K562 (cell line): ENCODE measurements at places on chromosomes 6 and 20.

- no peak for DNase-seq
These were observed 24.0 kb upstream of the FAM135A start for GRCh38 chr6:70389261-70389660.

GRCh38 chr6:17666646-17667045 lies 40.1 kb downstream of the NUP153 start:
- no peak for DNase-seq

DNA sequence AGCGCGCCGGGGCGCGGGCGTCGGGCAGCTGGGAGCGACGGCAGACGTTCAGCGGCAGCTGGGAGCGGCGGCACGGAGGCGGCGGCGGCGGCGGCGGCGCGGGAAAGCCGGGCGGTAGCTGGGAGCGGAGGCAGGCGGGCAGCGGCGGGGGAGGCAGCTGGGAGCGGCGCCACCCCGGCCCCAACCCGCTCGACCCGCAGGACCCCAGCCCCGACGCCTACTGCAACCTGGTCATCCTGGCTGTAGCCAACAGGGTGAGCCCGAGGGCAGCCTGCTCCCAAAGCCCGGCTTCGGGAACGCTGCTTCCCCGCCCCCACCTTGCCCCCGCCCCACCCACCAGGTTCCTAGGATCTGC lies 8.9 kb downstream of the CCM2L start:
- DNase-seq = peak; percentile 16

DNA sequence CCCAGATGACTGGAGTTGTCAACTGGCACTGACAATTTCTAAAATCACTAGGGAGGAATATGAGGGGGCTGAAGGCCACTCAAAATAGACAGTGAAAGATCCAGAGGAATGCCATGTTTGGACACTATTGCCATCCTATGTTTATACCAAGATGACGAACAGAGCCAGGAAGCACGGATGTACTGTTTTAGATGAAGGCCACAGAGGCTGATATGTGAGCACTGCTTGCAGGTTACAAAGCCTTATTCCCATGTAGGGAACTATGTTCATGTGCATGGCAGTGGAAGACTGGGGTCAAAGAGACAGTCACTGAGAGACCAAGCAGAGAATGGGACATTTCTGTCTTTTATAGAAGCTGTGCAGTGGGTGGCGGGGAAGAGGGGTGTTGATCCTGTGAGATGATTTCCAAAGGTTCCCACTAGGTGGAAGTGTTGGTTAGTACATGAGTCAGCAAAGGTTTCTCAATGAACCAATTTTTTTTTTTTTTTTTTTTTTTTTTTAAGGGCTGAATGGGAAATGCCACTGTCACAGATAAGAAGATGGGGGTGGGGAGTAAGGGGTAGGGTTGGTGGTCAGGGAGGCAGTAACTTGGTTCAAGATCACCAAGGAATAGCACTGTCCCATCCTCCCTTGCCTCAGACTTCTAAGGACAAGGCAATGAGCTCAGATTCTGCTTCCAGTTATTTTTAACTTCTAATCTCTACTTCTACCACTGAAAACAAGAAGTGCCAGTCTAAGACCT lies 46.7 kb upstream of the MOCS1 start:
- DNase-seq = peak; percentile 68

DNA sequence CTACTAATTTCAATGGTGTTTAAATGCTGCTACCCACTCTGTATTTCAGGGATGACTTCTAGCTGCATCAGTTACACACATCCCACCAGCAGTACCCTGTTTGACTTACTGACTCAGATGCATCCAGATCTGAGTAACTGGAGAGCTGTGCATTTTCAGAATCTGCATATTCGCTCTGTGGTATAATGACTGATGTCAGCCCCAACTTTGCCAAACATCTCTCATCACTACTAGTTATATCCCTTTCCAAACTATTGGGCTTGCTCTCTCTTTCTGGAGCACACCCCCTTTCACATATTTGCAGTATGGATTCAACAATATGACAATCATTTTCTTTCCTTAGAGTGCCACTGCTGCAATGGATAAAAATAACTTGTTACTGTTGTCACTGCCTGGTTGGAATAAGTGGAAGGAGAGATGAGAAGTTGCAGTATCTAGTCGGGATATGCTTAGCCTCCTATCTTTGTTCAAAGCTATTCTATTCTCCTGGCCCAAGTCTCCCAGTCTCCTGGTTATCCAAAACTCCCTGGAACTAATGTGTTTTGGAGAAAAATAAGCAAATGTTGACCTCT lies 3.3 kb upstream of the RSPO3 start:
- no peak for DNase-seq

DNA sequence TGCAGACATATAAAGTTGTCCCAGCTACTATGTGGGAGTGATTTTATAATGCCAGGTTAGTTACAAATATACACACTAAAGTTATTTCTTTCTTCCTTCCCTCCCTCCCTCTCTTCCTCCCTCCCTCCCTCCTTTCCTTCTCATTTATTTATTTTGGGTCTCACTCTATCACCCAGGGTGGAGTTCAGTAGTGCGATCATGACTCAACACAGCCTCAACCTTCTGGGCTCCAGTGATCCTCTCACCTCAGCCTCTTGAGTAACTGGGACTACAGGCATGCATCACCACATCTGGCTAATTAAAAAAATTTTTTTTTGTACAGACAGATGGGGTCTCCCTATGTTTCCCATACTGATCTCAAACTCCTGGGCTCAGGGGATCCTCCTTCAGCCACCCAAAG lies 59.2 kb downstream of the PHF20 start:
- no peak for DNase-seq

DNA sequence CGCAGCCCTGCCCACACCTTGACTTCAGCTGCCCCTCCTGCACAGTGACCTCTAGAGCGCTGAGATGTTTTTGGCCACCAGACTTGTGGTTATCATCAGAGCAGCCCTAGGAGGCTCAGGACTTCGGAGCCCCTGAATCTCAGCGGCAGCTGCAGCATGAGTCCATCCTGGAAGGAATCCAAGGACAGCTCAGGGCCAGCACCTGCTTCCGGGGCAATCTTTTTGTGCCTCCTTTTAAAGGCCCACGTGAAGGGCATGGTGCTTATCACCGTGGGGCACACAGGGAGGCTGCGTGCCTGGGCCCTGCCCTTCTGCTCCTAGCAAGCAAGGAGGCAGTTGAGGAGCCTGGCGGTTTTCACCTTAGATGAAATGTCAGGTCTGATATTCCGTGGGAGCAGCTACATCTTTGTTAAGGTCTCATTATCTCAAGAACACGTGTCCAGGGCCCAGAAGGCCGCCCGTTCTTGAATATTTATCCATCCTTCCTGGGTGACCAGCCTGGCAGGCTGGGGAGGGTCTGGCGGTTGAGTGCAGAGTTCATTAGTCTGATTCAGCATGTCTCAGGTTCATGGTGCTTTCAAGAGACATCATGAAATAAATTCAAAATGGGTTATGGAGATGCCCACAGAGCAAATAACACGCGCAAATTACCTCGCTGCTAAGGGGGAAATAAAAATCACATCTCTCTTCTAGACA lies 392.4 kb downstream of the TAF4 start:
- DNase-seq = no peak

DNA sequence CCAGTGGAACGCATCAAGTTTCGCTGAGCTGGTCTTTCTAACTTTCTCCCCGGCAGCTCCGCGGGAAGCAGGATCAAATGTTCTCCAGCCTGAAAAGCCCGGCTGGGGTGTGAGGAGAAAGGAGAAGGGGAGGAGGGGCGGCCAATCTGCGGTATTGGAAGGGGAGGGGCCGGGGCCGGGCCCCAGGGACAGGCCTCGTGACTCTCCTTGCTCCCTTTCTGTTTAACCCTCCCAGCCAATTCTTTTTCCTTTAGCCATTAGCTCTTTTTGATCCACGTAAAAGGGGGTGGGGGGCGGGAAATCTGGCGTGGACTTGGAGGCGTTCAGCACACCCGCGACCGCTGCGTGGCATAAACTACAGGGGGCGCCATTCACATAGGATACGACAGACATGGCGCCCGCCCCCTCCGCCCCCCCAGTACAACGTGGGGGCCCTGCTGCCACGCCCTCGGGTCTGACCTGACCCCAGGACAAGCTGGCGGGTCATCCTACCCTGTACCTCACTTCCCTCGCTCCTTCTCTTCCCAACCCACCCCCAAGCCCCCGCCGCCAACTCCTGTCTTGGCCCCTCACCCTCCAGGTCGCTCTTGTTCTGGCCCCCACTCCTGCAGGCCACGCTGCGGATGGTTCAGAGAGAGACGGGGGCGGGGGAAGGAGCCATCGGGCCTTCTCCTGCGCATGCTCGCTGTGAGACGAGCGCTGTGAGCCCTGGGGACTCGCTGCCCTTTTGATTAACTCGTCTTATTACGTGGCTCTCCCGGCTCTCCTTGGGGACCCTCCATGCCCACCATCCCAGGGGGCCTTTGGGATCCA lies 7.8 kb upstream of the MDGA1 start:
- peak; percentile 87 for DNase-seq

DNA sequence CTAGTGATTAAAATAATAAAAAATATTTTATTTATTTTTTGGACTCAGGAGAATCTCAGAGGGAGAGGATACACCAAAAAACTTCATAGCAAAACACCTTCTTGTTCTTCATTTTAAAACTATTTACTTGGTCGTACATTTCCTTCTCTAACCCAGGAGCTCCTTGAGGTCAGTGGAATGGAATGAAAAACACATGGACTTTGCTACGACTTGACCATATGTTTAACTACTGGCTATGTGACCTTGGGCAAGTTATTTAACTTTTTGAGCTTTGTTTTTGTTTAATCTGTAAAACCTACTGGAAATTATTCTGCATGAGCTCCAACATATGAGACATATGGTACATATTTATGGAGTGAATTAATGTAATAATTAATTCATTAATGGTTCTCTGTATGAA lies 1005.5 kb upstream of the CITED2 start:
- DNase-seq = no peak

DNA sequence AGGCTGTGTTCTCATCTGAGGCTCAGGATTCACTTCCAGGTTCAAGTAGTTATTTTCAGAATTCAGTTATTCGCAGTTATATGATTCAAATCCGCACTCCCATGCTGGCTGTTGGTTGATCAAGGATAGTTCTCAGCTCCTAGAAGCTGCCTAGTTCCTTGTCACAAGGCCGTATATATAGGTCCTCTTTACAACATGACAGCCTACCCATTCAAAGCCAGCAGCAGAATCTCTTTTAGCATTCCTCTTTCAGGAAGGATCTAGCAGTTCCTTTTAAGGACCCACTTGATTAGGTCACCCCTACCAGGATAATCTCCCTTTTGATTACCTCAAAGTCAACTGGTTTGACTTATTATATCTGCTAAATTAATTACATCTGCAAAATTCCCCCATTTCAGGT lies 23.8 kb upstream of the LAMP5 start:
- DNase-seq = no peak

DNA sequence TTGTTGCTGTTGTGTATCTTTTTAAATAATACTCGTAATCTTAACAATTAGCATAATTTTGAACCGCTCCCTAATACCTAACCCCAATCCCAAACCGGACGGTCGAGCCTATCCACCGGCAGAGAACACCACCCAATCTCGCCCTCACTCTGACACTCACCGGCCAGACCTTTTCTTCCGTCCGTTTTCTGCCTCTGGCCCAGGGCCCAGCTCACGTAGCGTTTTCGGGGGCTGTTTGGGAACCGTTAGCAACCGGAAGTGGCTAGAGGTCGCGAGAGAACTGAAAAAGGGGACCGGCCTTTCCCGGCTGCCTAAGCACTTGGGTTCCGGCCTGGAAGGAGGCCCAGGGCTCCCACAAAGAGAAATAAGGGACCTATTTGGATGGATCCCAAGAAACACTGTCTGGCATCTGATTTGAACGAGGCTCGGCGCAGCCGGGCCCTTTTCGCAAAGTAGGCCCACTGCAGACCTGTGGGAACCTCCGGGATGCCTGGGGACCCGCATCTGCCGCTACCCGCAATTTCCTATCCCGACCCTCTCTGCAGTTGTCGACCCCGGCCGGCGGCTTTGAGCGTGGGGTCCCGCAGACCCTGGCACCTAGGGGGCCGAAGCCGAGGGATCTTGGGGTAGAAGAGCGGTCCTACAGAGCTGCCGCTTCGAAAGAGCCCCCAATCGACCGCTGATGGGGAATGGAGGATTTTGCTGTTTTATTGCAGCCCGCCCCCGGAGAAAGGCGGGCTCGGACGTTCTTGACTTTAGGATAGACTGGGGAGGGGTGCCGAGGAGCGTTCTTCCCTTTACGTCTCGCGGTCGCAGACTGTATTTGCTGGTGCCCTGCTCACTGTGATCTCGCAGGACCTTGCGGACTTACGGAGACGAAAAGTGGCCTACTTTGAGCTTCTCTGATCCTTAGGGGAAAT lies 4.8 kb upstream of the ZKSCAN8 start:
- peak; percentile 99 for DNase-seq

- no peak for DNase-seq
These were observed 7.3 kb downstream of the NKAIN2 start for GRCh38 chr6:123810948-123811347.
